ENCODE measurements at places on chromosomes 3 and 15.
A peak's percentile ranks its signal among the peaks of the same experiment; 100 is the strongest.

DNA sequence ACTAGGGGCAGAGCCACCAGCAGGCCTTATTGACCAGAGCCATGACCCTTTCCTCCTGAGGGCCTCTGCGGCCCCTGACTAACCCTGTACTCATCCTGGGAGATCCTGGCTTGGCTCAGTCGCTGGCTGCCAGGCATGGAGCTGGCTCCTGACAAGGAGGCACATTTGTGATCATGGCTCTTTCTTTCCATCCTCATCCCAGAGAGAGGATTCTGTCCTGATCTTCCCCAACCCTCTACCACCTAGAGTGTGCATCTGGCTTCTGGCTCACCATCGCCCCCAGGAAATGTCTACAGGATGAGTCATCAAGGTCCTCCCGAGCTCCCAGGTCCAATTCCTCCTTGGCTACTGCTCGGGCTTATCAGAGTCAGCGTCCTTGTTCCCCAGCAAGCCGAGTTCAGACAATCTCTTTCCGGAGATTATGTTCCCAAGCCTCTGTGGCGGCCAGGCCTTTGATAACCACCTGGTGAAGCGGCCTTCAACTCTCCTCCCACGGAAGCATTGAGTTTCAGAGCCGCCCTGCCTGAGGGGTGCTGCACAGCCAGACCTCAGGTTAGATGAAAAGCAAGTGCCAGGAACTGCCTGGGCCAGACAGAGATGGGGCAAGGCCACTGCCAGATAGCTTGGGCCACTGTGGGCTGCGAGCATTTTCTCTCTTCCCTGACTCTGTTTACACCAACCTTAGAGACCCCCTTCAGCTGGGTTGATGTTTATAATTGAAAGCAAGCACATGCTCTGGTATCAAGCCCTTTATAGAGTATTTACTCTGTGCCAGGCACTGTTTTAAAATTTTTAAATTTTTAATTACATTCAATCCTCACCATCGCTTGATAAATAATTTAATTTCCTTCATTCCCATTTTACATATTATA is 44.3 kb upstream of the MRPS22 start:
- H3K4me3 ChIP-seq, result no peak overlapping the region
- no peaks in the 10 kb centered on the region for H3K36me3 ChIP-seq
- H3K4me1 ChIP-seq, result no peaks in the 10 kb centered on the region
- no peak for DNase-seq
- no peaks in the 10 kb centered on the region for H3K27me3 ChIP-seq
- no peak overlapping the region for H3K27ac ChIP-seq

- H3K36me3 ChIP-seq, result no peaks in the 10 kb centered on the region
- no peak overlapping the region for H3K27ac ChIP-seq
- H3K4me3 ChIP-seq, result no peak overlapping the region
- H3K4me1 ChIP-seq, result no peaks in the 10 kb centered on the region
- no peak for DNase-seq
- no peaks in the 10 kb centered on the region for H3K27me3 ChIP-seq
Measured at GRCh38 chr3:38099518-38099917, 37.4 kb downstream of the ACAA1 start.

DNA sequence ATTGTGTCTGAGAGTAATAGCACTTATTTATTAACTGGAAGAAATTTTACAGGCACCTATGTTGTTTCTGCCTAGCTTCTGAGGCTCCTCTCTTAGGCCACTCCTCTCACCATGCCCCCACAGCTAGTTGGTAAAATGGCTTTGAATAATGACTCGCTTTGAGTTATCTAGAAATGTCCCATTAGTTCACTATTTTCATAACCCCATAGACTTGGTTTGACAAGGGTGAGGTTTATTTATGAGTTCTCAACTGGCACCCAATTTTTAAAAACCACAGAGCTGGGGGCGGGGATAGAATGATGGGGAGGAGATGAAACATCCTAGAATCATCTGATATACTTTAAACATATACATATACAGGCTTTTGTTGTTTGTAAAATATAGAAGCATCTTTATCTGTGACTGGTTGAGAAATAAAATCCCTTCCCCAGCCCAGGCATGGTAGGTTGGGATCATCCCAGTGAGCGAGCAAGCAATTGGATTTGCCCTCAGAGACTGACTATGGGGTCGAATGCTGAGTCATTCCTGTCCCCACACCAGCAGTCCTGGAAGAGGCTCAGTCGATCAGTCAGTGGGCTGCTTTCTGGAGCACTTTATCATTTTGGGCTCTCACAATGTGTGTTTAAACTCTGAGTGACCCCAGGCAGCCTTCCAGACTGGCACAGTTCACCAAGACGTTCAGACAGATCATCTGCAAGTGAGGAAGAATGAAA is 60.2 kb upstream of the TSEN2 start:
- H3K36me3 ChIP-seq, result no peaks in the 10 kb centered on the region
- peaks cover 7% of the 10 kb centered on the region for H3K27me3 ChIP-seq
- no peak overlapping the region for H3K27ac ChIP-seq
- peaks cover 15% of the 10 kb centered on the region for H3K4me1 ChIP-seq

- H3K36me3 ChIP-seq, result no peaks in the 10 kb centered on the region
- no peak overlapping the region for H3K4me3 ChIP-seq
- H3K27ac ChIP-seq, result no peak overlapping the region
- H3K4me1 ChIP-seq, result no peaks in the 10 kb centered on the region
Measured at GRCh38 chr3:157865352-157866000, 240.7 kb downstream of the SHOX2 start.

DNA sequence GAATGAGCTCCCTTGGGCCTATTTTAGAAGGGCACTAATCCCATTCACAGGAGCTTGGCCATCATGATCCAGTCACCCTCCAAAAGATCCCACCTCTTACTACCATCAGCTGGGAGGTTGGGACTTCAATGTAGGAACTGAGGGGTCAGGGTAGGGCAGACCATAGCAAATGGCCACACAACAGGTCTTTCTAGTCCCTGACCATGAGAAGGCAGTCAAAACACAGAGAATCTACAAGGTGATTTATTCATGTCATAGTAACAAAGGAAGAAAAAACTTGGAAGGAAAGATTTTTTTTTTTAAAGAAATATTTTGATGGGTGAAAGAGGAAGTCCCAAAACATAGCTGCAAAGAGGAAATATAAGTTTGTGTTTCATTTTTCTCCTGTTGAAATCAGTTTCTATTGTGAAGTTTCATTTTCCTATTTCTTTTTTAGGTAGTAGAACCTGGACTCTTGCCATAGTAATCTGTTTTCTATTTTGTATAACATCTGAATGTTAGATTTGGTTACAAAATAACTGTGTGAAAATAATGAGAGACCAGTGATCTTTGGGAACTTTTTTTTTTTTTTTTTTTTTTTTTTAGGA is 23.5 kb upstream of the TNFSF10 start:
- peak overlapping the region; percentile 11 for H3K27ac ChIP-seq
- no peak overlapping the region for H3K4me3 ChIP-seq
- H3K36me3 ChIP-seq, result no peaks in the 10 kb centered on the region
- H3K27me3 ChIP-seq, result no peaks in the 10 kb centered on the region

DNA sequence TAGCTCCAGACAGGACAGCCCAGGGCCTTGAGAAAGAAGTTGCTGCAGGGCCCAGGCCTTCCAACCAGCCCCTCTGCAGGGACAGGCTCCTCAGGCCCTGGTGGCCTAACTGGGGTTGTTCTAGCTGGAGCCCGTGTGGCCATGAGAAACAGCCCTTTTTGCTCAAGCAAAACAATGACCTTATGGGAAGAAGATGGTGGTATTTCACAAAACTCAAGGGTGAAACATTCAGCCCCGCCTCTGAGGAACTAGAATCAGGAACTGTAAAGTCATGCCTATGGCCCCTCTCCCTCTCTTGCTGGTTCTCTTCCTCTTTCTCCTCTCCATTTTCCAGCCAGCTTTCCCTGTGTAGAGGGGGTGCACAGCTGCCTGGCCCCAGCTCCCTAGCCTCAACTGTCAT is 273.3 kb downstream of the RPLP1 start:
- H3K4me3 ChIP-seq, result no peak overlapping the region
- peaks cover 44% of the 10 kb centered on the region for H3K4me1 ChIP-seq
- H3K27ac ChIP-seq, result no peak overlapping the region
- no peaks in the 10 kb centered on the region for H3K27me3 ChIP-seq

GRCh38 chr15:55290528-55291057 is 980 bp upstream of the RAB27A start:
- H3K36me3 ChIP-seq, result peaks cover 21% of the 10 kb centered on the region
- H3K4me3 ChIP-seq, result peak overlapping the region; percentile 80
- H3K4me1 ChIP-seq, result peaks cover 29% of the 10 kb centered on the region
- DNase-seq, result peak; percentile 90
- no peaks in the 10 kb centered on the region for H3K27me3 ChIP-seq
- H3K27ac ChIP-seq, result peak overlapping the region; percentile 91

GRCh38 chr3:61356685-61357084 is 105.4 kb upstream of the FHIT start:
- no peak overlapping the region for H3K4me3 ChIP-seq
- no peaks in the 10 kb centered on the region for H3K36me3 ChIP-seq
- H3K4me1 ChIP-seq, result no peaks in the 10 kb centered on the region
- DNase-seq, result no peak

GRCh38 chr3:101383656-101384055 is 63.3 kb upstream of the IMPG2 start:
- H3K4me3 ChIP-seq, result no peak overlapping the region
- DNase-seq, result no peak
- no peaks in the 10 kb centered on the region for H3K27me3 ChIP-seq
- peaks cover 47% of the 10 kb centered on the region for H3K4me1 ChIP-seq

All from activated naive CD4-positive, alpha-beta T cell treated with anti-CD3 and anti-CD28 coated beads for 36 hours (primary cell).